ENCODE measurements at places on chromosomes 2 and 18.

- DNase-seq: peak; percentile 9
These were observed 76.7 kb downstream of the TGIF1 start for GRCh38 chr18:3526421-3527354.

GRCh38 chr2:191209340-191209739, 35.9 kb upstream of the MYO1B start:
- DNase-seq: no peak

- DNase-seq: no peak
These were observed 33.8 kb downstream of the TEX51 start for GRCh38 chr2:126932529-126932928.

DNA sequence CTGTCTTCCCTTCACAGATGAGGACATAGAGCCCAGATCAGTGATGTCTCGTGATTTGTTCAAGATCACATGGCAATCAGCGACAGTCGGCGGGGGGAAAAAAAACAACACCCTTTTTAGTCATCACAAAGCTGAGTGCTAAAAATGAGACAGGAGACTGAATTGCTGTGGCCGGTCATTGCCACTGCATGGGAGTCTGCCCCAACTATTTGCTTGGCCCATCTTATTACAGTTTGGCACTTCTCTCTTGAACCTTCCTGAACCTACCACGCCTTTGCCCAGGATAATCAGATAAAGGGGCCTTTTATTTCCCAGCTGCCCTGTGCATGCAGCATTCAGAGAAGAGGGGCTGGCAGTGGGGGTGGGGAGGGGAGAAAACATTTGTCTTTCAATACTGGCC, 42.7 kb downstream of the SETBP1 start:
- DNase-seq: no peak

GRCh38 chr2:229254206-229254605, 16.9 kb downstream of the PID1 start:
- DNase-seq: no peak

DNA sequence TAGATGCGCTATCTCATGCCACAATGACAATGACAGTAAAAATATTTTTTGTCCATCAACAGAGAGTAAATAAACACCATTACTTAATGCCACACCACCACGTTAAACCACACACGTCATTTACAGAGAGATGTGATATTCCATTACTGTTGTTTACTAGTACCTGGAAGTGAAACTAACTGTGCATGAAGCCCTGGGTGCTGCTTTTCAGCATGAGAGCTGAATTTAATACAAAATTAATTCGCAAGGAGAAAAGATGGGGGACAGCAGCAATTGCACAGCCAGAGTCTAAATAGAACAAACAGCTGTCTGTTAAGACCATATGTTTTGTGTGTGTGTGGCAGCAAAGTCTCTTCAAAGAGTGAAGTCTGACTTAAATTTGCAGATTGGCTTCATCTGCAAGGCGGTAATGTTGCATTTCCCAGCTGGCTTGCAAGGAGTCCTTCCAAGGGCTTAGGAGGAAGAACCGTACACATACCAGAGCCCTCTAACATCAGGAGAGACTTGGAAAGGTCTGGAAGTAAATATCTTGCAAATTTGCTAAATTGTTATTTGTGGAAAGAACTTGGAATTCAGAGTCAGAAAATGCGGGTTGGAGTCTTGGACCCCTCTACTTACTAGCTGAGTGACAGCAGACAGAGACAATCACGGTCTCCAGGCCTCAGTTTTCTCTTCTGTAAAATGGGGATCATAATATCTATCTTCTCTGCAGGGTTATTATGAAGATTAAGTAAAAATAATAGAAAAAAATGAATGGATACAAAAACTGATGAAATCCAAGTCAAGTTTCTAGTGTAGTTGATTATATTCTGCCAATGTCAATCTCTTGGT, 127.6 kb downstream of the ALPK2 start:
- DNase-seq: no peak

DNA sequence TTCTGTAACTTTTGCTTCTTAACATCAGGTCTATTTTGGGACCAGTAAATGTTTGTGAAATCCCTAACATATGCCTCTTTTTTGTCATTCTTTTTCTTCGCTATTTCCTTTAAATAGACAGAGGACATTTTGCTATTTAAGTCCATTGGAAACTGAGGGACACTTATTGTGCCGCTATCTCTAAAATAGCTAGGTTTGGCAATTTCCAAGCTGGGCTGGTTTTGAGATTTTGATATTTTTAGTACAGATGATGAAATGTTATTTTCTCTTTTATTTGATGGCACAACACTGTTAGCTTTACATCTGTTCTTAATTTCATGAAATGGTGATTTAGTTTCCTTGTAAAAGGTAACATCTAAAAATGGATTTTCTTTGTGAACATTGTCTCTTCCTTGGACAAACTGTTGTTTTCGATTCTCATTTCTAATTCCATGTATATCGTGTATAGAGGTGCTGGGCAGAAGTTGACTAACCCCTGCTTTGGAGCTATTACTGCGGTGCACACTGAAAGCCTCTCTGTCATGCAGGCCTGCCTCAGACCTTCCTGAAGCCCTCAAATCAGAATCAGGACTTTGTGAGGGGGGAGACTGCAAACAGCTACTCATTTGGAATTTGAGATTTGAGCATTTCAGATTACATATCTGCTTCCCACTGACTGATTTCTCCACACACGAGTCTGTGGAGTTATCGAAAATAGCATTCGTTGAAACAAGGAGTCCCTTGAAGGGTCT, 594 bp downstream of the RAD51AP2 start:
- no peak for DNase-seq

DNA sequence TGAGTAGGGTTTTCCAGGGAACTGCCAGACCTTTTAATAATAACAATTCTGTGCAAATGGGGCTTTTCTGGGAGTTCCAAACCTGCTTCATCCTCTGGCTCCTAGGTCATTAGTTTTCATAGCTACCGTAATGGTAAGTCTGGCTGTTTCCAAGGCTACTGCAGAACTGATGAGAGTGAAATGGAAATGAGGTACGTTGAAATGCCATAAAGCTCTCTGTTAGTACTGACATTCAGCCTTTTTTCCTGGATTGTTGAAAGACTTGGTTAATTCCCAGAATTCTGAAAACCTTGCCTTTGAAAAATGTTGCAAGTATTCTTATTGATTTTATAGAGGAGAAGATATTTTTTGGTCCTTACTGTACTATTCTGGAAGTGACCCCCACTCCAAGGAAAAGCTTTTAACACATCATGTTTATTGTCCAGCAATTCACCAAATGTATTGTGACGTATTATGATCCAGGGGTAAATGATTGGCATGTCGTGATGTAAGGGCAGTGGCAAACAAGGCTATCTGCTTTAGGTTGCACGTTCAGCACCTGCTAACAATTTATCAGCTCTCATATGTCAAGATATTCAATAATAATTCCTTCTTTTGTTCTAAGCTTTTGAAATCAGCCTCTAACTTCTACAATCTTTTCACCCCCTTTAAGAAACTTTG, 767.0 kb upstream of the RAB6C start:
- DNase-seq: no peak

DNA sequence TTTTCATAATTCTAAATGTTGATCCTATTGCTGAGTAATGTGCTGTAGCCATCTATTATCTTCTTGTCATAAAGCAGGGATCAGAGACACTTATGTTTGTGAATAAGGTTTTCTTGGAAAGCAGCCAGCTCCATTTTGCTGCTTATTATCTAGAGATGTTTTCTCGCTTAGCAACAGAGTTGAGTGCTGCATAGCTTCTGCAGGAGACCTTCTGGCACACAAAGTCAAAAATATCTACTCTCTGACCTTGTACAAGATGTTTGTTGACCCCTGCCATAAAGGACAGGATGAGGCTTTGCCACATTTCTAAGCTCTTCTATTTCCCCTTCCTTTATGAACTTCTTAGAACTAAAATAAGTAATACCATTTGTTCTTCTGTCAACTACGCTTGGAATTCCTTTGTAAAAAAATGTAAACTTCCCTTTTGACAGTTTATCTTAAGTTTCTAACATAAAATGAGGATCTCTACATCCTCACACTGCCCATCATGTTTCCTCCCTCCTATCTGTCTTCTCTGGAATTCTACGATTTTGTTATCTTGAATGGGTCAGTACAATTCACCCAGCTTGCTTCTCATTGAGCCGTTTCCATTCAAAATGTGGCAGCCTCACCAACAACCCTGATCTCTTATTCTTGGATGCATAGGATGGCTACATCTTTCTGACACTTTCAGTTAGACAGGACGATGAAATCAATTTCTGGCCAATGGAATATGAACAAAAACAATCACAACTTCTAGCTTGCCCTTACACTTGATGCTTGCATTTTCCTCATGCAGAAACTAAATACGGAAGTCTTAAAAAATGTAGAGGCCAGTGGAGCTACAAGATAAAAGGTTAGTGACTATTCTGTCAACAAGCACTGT, 1377.0 kb downstream of the SUCLG1 start:
- DNase-seq: peak; percentile 30

DNA sequence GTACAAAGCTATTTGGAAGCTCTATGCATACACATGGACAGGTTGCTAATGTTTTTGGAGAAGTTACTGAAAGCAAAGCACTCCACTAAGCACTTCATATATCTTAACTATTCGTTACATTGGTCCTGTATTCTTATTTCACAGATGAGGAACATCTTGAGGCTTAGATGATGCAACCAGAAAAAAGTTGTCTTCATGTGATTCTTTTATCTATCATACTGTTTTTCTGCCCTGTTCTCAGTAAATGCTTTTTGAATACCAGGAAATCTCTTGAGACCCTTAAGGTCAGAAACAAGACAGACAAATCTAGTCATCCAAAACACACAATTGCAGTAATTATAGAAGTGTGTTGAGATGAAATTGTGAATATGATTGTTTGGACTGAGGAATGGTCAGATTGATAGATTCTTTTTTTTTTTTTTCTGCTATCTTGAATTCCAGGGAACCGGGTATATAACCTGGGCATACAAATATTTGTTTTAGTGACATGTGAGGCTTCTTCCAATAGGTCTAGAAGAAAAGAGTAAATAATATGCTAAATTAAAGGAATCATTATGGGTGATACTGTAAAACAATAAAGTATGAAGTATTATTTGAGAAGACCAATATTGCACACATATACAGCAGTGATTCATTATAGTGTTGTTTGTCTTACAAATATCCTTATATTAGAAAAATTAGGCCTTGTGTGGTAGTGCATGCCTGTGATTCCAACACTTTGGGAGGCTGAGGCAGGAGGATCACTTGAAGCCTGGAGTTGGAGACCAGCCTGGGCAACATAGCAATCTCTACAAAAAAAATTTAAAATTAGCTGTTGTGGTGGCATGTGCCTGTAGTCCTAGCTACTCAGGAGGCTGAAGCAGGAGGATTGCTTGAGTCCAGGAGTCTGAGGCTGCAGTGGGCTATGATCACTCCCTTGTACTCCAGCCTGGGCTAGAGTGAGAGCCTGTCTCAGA, 33.7 kb downstream of the EHBP1 start:
- DNase-seq: no peak

DNA sequence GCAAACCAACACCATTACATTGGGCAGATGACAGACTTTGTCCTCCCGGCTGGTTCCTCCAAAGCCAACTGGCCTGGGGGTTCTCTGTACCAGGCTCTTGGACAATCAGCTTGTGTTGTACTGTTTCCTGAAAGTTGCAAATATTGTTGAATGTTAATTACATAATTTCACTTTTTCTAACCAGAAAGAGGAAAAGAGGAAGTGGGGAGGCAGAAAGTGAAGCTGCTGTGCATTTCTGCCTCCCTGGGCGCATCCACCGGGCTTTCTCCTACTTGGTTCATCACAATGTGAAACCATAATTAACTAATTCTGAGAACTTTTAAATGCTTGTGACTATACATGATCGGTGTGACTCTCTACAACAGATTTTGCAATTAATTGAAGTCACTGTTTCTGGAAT, 10.1 kb downstream of the TWIST2 start:
- DNase-seq: no peak

- DNase-seq: no peak
These were observed 14.7 kb downstream of the NIFK start for GRCh38 chr2:121721926-121722325.

DNA sequence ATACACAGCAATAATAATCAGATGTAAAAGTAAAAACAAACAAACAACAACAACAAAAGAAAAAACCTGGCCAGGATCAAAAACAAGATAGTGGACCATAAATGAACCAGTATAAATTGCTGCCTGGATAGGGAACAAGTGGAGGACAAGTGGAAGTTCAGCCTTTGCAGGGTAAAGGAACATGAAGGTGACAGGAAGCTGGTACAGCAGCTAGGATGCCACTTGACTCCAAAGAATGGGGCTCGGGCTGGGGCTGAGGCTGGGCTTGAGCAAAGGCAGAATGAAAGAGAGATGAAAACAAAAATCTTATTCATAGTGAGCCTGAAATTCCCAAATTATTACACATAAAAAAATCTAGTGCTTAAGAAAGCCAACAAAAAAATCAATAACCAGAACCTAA, 146.5 kb downstream of the CDH2 start:
- no peak for DNase-seq

GRCh38 chr18:30595942-30596341, 446.6 kb downstream of the DSC3 start:
- DNase-seq: no peak

All from kidney glomerular epithelial cell (primary cell).